Fibroblast of skin of right quadriceps (primary cell): ENCODE measurements at places on chromosomes 2 and 18.

DNA sequence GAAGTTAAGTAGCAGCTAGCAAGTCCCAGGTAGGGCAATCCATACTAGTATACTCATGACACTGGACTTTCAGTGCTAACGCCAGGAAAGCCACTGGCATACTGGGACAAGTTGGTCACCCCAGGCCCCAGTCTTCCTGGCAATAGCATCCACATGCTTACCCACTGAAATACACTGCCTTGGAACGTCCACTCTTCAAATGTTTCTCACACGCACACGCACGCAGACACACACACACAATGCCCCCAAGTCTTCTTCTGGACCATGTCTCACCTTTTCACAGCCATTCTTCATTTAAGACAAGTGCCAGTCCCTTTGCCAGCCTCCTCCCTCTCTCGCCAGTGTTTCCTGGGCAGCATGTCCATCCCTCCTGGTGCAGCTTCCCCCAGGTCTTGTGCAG lies 8.7 kb upstream of the TEX261 start:
- no peak for DNase-seq

DNA sequence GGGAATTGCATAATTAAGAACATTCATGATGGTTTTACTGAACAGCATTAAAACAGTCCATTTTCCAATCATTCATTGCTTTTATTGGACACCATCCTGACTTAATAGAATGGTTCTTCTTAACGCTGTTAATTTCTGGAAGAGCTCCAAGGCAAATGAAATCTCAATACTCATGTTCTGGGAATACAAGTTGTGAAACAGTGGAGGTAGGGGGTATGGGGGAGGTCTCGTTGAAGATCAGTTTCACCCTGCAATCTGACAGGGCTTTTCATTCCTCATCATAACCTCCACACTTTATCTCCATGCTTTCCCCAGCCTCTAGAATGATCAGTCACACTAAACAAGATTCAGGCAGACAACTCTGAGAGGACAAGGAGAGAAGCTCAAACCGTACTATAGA lies 113.6 kb downstream of the ETAA1 start:
- peak; percentile 73 for DNase-seq

GRCh38 chr18:43846299-43846698 lies 569.0 kb upstream of the SYT4 start:
- no peak for DNase-seq

DNA sequence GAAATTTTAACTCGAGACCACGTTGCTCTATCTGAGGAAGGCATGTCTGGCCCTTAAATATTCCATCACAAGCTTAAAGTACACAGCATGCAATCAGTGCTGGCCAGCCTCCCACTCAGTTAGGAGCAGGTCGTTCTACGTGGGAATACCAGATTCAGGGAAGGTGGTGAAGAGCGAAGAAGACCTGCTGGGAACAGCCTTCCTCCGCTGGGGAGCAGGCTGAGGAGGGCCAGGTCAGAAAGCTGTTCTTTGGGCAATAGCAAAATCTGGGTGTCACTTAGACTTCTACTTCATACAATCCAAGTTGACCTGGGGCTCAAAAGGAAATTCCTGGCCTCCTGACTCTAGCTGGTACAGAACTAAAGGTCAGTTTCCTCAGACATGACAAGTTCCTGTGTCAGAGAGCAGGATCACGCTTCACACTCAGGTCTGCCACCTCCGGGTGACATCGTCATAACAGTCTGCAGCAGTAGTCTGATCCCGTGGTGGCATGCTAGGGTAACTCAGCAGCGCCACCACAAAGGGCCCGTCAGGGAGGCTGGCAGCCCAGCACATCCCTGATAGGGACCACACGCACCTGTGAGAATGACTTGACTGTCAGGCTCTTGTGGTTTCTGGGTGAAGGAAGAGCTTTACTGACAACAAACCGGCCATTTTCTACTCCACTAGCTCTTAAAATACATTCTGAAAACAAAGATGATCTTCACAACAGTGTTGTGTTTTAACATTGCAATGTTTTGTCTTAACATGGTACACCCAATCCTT lies 35.2 kb upstream of the NAPG start:
- no peak for DNase-seq

GRCh38 chr2:6957910-6958615 lies 40.9 kb downstream of the RNF144A start:
- no peak for DNase-seq

GRCh38 chr2:181575650-181576025 lies 81.3 kb downstream of the CERKL start:
- DNase-seq = no peak

DNA sequence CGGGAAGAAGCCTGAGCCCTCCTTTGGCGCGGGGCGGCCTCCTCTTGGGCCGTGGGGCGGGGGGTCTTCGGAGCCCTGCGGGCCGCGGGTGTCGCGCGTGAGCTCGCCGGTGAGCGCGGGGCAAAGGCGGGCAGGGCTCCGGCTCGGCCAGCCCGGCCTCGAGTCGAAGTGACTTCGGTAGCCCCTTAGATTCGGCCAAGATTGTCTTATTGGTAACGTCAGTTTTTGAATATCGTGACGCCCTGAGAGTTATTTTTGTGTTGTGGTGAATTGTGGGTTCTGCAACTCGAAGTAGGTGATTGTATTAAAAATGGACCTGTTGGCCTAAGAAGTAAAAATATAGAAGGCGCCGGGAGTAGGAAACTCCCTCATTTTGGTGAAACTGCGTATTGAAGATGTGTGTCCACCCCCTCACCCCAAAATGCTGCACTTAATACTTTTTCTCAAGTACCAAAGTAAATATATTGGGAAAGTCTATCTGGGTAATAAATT lies 669 bp downstream of the MARCHF7 start:
- no peak for DNase-seq

DNA sequence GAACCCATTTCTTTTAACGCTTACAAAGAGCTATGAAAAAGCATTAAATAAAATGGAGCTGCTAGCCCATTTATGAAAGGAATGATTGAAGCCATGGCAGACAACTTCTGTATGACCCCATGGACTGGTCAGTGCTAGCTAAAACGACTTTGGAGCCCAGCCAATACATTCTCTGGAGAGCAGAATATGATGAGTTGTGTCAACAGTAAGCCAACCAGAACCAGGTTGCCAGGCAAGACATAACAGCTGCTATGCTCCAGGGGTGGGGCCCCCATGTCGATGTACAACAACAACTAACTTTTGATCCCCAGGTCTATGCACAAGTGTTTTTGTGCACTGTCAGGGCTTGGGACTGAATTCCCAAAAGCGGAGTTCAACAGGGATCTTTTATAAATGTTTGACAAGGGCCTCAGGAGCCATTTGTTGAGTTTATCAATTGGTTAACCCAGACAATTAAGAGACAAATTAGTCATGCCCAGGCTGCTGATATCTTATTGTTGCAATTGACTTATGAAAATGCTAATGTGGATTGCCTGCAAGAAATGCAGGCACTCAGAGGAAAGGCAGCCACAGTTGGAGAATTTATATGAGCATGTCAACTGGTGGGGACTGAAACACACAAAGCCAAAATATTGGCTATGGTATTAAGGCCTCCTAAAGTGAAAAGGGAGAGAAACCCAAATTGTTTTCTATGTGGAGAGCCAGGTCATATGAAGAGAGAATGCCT lies 64.6 kb upstream of the MYO3B start:
- no peak for DNase-seq

- peak; percentile 73 for DNase-seq
These were observed 5.2 kb upstream of the GPD2 start for GRCh38 chr2:156430980-156431358.

- peak; percentile 3 for DNase-seq
These were observed 104.2 kb downstream of the TGIF1 start for GRCh38 chr18:3554091-3554601.

GRCh38 chr2:108889907-108890306 lies 99.1 kb downstream of the EDAR start:
- no peak for DNase-seq

- no peak for DNase-seq
These were observed 43.0 kb downstream of the TWIST2 start for GRCh38 chr2:238890618-238891456.

DNA sequence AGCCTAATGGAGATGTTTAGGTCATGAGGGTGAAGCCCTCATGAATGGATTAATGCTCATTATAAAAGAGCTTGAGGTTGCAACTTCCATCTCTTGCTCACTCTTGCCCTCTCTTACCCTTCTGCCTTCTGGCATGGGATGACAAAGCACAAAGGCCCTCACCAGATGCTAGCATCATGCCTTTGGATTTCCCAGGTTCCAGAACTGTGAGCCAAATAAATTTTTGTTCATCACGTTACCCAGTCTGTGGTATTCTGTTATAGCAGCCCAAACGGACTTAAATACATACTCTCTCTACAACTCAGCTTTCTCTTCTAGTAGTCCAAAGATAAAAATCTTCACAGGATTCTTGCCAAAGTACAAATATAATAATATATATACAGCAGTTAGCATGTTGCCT lies 75.8 kb downstream of the LNPK start:
- DNase-seq = peak; percentile 49
